Aorta (tissue), 5 donors: ENCODE measurements at places on chromosomes 11 and 22. TPM values are rescaled to one million over a fixed set of nuclear protein-coding genes. Genes with fewer than 3 reads are reported as not detected.

GRCh38 chr11:10377183-10377582 lies 72.3 kb downstream of the ADM start:
- no peak overlapping the region for H3K4me3 ChIP-seq
- H3K27ac ChIP-seq: no peak overlapping the region
- H3K4me1 ChIP-seq: no peaks in the 10 kb centered on the region
- no peak for DNase-seq
- no peaks in the 10 kb centered on the region for H3K27me3 ChIP-seq

GRCh38 chr11:17531071-17531600 lies 13.1 kb downstream of the USH1C start:
- H3K36me3 ChIP-seq: no peaks in the 10 kb centered on the region
- H3K27ac ChIP-seq: no peak overlapping the region
- DNase-seq: peak; percentile 46
- H3K4me1 ChIP-seq: no peaks in the 10 kb centered on the region
- no peaks in the 10 kb centered on the region for H3K27me3 ChIP-seq

GRCh38 chr22:41047801-41048211 lies 44.6 kb upstream of the EP300 start:
- no peak overlapping the region for H3K4me3 ChIP-seq
- no peaks in the 10 kb centered on the region for H3K4me1 ChIP-seq
- no peak overlapping the region for H3K27ac ChIP-seq
- H3K36me3 ChIP-seq: no peaks in the 10 kb centered on the region

Gene JAM3
- 102 TPM for total RNA-seq

Gene GDPD4
- not detected for total RNA-seq
